ENCODE measurements at places on chromosomes 7 and 10. TPM values are rescaled to one million over a fixed set of nuclear protein-coding genes. Genes with fewer than 3 reads are reported as not detected.

GRCh38 chr7:149874644-149875028 lies 867 bp downstream of the ATP6V0E2 start:
- no peak overlapping the region for H3K27ac ChIP-seq
- H3K4me1 ChIP-seq = peaks cover 47% of the 10 kb centered on the region
- no peaks in the 10 kb centered on the region for H3K27me3 ChIP-seq
- DNase-seq = no peak

The CPVL gene
- total RNA-seq = 0.11 TPM

GRCh38 chr10:117135480-117136140 lies 2.5 kb downstream of the VAX1 start:
- no peaks in the 10 kb centered on the region for H3K36me3 ChIP-seq
- H3K4me3 ChIP-seq = no peak overlapping the region
- peaks cover 4% of the 10 kb centered on the region for H3K4me1 ChIP-seq
- no peak overlapping the region for H3K27ac ChIP-seq
- no peak for DNase-seq

DNA sequence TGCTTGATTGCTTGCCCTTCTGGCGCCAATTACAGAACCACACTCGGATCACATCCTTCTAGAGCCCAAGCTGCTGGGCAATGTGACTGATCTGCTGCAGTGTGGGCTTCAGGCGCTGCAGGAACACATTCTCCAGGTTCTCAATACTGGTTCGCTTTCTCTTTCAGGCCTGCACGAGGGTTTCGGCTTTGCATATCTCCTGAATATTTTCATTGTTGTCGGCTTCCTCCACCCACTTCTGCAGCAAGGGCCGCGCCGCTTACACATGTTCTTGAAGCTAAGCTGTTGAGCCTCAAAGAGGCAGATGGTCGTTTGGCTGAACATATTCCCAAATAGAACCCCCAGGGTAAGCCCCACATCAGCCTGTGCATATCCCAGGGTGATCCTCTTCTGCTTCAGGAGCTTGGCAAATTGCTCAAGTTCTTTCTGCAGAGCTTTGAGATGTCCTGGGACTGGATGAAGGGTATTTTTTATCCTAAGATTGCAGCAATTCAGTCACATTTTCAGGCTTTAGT lies 64.6 kb downstream of the HERC4 start:
- no peaks in the 10 kb centered on the region for H3K4me1 ChIP-seq
- no peak overlapping the region for H3K4me3 ChIP-seq
- peaks cover 63% of the 10 kb centered on the region for H3K36me3 ChIP-seq
- no peak overlapping the region for H3K27ac ChIP-seq
- H3K27me3 ChIP-seq = no peaks in the 10 kb centered on the region

DNA sequence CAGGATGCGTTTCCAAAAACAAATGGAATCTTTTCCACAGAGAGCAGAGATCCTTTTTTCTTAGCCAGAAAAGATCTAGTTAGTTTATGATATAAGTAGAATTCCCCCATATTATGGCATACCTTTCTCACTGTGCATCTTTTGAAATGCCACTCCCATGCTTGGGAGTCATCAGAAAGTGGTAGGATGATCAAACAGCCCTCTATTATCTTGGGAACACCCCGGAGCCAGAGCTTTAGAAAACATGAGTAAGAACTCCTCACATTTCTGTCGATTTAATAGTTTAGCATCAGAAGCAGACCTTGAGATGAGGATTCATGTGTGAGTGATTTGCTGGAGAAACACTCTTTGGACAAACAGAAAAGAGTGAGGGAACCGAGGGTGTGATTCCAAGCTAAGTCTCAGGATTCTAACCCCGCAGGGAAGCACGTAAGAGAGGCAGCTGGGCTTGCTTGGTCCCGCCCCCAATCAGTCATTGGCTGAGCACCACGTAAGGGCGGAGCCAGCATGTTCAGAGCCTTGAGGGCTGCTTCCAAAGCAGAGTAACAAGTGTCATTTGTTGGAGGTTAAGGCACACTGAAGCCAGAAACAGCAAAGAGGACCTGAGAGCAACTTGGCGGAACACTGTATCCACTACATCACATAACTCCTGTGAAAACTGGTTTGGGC lies 43.7 kb upstream of the NXPH1 start:
- no peak overlapping the region for H3K27ac ChIP-seq
- H3K36me3 ChIP-seq = no peaks in the 10 kb centered on the region

The CRPPA gene
- total RNA-seq = 1.4 TPM

Data from activated T-helper 2 cell treated with anti-CD3 and anti-CD28 coated beads, Interferon-gamma antibody, Interleukin-2, Interleukin-4, amounts not matched to agents 10 μg/mL and 5 μg/mL and 100 μg/mL, durations not matched to agents 14 hours and 24 hours and 36 hours (primary cell).